ENCODE measurements at places on chromosomes 6 and 20.

GRCh38 chr6:7953753-7954152, 43.2 kb upstream of the TXNDC5 start:
- no peak for DNase-seq

GRCh38 chr6:50289366-50289765, 239.6 kb upstream of the DEFB112 start:
- no peak for DNase-seq

GRCh38 chr20:2449386-2449785, 21.2 kb downstream of the SNRPB start:
- DNase-seq: no peak

GRCh38 chr6:149627672-149628071, 20.8 kb downstream of the KATNA1 start:
- DNase-seq: no peak

DNA sequence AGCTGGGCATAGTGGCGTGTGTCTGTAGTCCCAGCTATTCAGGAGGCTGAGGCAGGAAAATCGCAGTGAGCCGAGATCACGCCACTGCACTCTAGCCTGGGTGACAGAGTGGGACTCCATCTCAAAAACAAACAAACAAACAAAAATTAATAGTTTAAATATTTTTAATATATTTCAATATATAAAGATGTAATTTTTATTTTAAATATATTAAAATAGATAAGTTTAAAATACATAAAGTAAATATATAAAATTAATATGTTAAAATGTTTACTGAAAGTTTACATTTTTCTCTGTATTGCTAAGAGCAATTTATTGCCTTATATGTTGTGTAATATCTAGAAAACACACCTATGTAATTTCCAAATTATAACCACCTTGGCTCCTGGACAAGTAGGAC, 44.7 kb upstream of the ESR1 start:
- DNase-seq: no peak

DNA sequence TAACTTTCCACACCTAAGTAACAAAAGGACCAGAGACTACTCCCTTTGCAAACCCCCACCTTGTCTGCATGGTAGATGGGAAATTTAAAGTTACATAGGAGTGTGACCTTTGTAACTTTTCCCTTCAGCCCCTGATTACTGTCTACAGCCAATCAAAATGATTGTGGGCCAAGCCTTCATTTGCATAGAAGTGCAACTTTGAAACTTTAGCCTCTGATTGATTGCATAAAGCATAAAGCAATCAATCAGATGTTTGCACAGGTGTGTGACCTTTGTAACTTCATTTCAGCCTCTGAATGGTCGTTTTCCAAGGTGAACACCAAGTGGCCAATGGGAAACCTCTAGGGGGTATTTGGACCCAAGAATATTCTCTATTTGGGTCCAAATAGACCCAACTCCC, 46.1 kb downstream of the PRKN start:
- no peak for DNase-seq
